Stimulated activated CD4-positive, alpha-beta T cell treated with anti-CD3 and anti-CD28 coated beads, Interleukin-12 subunit alpha, Interleukin-12 subunit beta, amount 100 ng/mL, for 24 hours (primary cell): ENCODE measurements at places on chromosomes 5 and 9.

- no peak for DNase-seq
Observed at GRCh38 chr5:17120209-17120608, 97.2 kb upstream of the BASP1 start.

DNA sequence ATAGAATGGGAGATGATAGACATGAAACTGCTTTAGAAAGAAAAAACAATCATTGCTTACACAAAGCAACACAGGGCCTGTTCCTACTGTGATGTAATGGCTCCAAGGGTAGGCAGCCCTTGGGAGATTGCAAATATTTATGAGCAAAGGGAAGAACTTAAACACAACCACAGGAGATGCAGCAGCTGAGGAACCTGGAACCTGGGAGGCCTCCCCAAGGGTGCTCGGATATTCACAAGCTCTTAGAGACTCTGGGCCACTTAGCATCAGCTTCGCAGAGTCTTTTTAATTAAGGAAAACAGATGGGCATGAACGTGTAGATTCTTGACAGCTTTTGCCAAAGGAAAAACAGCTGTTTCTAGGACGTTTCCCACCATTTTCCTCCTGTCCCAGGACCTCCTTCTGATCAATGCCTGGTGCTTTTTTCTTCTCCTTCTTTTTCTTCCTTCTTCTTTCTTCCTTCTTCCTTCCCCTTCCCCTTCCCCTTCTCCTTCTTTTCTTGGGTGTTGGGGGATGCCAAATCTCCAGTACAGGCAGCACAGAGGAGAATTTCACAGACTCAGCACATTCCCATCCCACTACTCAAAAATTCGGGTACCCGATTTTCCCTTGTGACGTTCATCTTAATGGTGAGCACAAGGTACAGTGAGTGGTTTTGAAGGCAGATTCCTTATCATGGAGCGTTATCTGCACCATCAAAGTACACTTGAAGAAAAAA is 28.1 kb upstream of the TCF7 start:
- DNase-seq: no peak

DNA sequence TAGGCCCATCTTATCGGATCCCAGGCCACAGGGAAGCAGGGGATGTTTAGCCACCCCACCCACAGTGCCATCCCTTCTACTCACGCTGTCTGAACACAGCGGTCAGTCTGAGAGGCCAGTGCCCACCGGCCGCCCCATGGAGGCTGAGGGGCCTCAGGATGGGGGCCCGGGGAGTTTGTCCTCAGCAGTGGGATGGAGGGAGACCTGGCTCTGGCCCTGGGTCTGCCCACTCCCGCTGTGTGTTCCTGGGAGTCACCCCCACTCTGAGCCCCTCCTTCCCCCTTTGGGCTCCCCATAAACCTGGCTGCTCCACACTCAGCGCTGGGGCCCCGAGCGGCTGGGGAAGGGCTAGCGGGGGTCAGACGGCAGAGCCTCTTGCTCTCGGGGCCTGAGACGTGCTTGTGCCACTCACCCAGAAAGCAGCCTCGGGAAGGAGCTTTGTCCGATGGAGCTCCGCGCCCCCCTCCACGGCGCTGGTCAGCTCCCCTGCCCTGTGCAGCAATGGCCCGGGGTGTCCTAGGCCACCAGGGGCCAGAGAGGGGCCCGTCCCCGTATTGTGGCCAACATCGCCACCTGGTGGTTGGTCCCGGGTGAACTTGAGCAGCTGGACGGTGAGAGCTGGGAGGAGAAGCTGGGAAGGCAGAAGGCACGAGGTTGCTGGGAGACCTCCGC is 10.9 kb upstream of the LAMC3 start:
- DNase-seq: no peak

- no peak for DNase-seq
Observed at GRCh38 chr9:95477441-95477840, 39.3 kb downstream of the PTCH1 start.

GRCh38 chr5:22889720-22890119 is 36.6 kb upstream of the CDH12 start:
- DNase-seq: no peak

DNA sequence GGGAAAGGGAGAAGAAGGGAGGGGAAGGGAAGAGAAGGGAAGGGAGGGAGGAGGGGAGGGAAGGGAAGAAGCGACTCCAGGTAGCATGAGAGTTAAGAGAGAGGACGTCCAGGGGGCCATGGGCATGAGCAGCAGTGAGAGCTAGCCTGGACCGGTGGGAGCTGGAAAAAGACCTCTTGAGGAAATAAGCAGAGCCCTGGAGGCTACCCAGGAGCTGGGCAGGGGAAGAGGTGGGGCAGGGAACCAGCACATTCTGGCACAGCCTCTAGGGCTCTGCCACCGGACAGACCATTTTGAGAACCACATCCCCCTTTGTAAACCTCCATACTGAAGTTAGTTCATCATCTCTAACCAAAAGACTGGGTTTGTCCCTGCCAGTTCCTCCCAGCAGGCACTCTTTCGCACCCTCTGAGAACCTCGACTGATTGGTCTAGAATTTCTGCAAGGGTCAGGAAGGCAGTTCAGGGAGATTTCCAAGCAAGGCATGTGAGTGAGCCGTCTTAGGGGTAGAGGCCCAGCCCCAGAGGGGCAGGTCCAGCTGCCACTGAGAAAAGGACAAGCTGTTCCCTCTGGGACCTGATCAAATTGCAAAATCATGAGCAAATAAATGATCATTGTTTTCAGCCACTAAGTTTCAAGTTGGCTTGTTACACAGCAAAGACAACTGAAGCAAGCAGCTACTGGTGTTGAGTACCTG is 11.6 kb downstream of the NAIF1 start:
- DNase-seq: no peak

GRCh38 chr9:77021922-77022782 is 2.7 kb downstream of the FOXB2 start:
- DNase-seq: no peak

DNA sequence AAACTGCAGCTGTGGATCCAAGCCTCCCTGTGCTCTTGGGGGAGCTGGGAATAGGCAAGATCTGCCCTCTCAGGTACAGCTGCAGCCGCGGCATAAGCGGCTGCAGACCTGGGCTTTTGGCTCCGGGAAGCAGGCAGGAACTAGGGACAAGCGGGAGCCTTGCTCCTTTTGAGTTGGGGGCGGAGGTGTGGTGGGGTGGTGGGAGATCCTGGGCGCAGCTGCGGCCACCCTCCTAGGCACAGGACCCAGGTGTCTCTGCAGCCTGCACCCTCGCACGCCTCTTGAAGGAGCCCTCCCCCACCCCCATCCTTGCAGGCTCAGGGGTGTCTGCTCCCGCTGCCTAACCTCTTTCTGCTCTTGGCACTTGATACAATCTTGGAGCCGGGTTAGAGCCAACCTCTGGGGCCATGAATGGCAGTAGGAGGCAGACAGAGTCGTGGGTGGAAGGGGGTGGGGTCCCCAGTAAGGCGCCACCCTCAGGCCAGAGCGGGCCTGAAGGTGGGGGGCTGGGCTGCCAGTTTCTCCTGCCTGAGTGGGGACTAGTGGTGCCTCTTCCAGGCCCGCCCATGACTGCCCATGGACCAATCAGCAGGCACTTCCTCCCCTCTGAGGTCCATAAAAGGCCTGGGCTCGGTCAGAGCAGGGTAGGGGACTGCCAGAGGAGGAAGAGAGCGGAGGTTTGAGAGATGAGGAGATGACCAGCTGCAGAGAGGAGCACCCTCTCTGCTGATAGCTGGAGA is 267.6 kb upstream of the TNC start:
- DNase-seq: no peak

DNA sequence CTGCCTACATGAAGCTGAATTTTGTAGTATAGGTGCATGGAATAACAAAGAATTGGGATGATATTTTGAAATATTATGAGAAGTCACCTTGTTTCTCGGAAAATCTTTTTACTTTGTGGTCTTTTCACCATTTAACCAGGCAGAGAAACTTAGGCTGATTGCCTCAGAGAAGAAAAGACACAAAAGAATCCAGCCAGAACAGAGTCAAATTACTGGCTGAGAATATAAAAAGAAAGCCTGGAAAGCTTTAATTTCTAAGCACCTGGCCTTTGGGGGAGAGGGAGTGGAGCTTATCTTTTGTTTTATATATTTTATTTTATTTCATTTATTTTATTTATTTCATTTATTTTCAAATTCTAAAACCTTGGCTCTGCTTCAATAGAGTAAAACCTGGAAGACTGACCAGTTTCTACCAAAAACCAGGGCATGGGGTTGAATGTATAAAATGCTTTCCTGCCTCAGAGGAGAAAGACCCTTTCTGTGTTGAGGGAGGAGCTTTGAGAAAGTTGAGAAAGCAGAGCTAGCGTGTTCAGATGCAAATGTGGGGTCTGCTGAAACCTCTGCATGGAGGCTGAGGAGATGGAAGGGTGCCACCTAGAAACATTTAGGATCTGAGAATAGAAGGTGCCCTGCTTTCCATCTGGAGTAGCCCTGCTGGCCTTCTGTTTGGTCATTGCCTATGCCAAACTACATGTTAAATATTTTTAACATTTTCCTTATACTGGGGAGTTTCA is 81.6 kb downstream of the NREP start:
- no peak for DNase-seq

- DNase-seq: no peak
Observed at GRCh38 chr5:65989158-65989557, 62.8 kb downstream of the ERBIN start.

DNA sequence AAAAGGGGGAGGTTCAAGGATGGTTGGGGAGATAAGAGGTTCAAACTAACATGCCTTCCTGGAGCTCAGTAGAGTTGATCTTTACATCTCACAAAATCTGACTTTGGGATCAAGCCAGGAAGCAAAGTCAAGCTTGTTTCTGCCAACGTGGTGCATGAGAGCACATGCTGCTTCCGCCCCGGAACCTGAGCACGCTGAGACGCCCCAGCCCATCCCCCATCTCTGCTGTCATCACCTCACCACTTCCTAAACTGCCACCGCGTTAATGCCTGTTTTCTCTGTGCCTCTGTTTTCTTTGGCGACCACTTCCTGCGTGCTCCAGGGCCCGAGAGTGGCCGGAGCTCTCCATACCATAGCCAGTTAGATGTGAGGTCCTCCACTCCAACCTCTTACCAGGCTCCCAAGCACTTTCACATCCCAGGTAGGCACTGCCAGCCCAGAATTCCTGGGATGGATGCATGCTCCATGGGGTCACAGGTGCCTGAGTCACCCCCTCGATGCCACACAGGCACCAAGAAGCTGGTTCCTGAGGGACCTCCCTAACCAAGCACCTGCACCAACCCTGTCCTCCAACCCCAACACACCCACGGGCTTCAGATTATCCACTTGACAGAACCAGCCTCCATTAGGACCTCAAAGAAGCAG is 31.2 kb upstream of the AFAP1L1 start:
- peak; percentile 60 for DNase-seq

DNA sequence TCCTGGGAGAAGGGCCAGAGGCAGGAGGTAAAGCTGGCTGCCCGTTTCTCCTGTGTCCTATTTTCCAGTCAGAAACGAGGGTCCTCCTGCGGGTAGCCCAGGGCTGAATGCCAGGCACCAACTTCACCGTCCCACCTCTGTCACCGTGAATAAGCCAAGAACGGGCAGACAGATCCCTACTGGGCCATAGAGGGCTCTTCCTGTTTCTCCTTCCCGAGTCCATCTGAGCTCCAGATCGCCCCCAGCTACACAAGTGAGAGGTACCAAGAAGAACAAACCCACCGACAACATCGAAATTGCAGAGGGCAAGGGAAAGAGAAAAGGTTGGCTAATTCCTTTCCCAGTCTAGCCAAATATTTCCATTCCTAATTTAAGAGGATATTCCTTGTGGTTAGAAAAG is 93.7 kb downstream of the SPOCK1 start:
- no peak for DNase-seq

DNA sequence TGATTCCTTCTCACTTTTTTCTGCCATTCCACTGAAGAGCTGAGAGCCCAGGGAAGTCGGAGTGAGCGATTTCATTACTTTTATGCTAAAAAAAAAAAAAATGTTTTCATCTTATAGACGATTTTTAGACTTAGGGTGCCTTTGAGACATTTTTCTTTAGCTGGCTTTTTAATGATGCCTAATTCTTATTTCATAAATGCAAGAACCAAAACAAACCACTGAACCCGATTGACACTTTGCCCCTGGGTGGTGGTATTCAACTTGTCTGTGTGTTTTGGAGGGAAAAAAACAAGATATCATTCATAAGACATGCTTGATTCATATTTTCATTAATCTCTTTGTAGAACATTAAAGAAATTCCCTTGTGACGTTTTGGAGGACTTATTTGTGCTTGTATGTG is 2.4 kb downstream of the TLE4 start:
- DNase-seq: no peak

GRCh38 chr5:53039855-53040254 is 50.7 kb downstream of the ITGA2 start:
- DNase-seq: no peak

GRCh38 chr9:88216126-88216995 is 78.1 kb upstream of the SPATA31C2 start:
- DNase-seq: no peak

DNA sequence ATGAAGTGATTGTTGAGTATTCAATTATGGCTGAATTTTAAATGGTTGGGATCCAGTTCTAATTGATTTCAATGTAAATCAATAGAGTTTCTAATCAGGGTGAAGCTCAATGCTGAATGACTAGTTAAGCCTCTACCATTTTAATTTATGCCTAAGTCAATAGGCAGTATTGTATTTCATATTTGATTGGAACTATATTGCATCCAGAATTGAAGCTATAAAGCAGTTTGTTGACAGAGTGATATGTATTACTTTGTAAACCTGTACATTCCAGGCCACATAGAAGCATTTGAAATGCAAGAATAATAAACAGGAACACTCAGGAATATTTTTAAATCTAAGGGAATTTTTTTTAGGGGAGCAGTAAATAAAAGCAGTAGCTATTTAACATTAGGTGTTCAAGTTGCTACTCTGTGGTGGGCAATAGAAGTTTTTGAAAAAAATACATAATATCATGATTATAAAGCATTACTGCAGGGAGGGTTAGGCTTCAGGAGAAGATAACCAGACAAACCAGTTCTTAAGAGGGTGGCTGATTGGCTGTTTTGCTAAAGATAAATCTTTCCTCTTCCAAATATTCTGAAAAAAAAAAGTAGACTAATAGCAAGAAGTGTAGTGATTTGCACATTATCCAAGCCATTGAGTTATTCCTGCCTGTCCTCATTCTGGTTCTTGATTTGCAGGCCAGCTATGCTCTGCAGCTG is 492.0 kb upstream of the MEF2C start:
- DNase-seq: no peak

DNA sequence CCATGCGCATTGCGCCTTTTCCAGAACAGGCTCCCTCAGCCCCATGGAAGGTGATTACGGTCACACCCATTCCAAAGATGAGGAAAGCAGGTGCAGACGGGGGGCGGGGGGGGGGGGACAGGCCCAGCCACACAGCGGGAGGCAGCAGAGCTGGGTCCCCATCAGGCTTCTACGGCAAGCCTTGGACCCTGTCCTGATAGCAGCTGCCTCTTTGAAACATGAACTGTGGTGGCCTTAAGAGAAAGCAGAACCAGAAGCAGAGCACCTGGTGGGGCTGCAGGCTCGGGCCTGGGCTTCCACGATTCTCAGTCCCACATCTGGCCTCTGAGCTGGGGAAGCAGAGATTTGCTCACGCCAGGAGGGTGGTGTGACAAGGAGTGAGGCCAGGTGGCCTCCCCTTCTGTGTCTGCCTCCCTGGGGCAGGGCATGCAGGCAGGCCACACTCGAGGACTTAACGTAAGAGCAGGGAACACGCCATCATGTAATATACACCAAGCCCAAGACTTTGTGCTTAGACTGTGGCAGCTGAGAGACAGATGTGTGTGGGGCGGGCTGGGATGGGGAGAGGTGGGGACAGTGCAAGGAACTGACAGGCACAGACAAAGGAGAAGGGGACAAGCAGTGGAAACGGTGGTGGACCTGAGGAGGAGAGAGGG is 14.2 kb upstream of the PHYKPL start:
- no peak for DNase-seq

GRCh38 chr5:128844354-128844923 is 120.8 kb upstream of the SLC27A6 start:
- no peak for DNase-seq

GRCh38 chr9:703392-703791 is 138.1 kb upstream of the DMRT1 start:
- DNase-seq: no peak

GRCh38 chr5:153352685-153353219 is 137.7 kb upstream of the GRIA1 start:
- peak; percentile 1 for DNase-seq
